ENCODE measurements at places on chromosomes 12 and 14. TPM values are rescaled to one million over a fixed set of nuclear protein-coding genes. Genes with fewer than 3 reads are reported as not detected.

The NAV3 gene
- polyA plus RNA-seq, result 18.6 TPM

The DNAJC22 gene
- polyA plus RNA-seq, result 0.11 TPM

The ZNF385A gene
- 17.2 TPM for polyA plus RNA-seq

The SERPINA9 gene
- polyA plus RNA-seq, result not detected

The GPRC5A gene
- polyA plus RNA-seq, result 1.1 TPM

The NRXN3 gene
- polyA plus RNA-seq, result 1.0 TPM

The SLC25A21 gene
- 1.8 TPM for polyA plus RNA-seq

The CLECL1 gene
- not detected for polyA plus RNA-seq

The CCDC177 gene
- polyA plus RNA-seq, result 0.06 TPM

The PRB3 gene
- not detected for polyA plus RNA-seq
